Esophagus muscularis mucosa (tissue), 4 donors: ENCODE measurements at places on chromosomes 12 and 14. TPM values are rescaled to one million over a fixed set of nuclear protein-coding genes. Genes with fewer than 3 reads are reported as not detected.

NANOG gene
- total RNA-seq = not detected

HAL gene
- total RNA-seq = not detected

PLEKHG7 gene
- total RNA-seq = not detected

CLEC7A gene
- 1.7 TPM for total RNA-seq

GRCh38 chr12:128015276-128015675 lies 251.7 kb upstream of the TMEM132C start:
- DNase-seq = no peak
- H3K4me1 ChIP-seq = no peaks in the 10 kb centered on the region
- H3K4me3 ChIP-seq = no peak overlapping the region
- no peaks in the 10 kb centered on the region for H3K27me3 ChIP-seq
- no peaks in the 10 kb centered on the region for H3K36me3 ChIP-seq

GRCh38 chr14:76134231-76134630 lies 17.5 kb upstream of the GPATCH2L start:
- peaks cover 11% of the 10 kb centered on the region for H3K4me1 ChIP-seq
- DNase-seq = no peak
- no peak overlapping the region for H3K27ac ChIP-seq
- H3K27me3 ChIP-seq = peaks cover 13% of the 10 kb centered on the region

DNA sequence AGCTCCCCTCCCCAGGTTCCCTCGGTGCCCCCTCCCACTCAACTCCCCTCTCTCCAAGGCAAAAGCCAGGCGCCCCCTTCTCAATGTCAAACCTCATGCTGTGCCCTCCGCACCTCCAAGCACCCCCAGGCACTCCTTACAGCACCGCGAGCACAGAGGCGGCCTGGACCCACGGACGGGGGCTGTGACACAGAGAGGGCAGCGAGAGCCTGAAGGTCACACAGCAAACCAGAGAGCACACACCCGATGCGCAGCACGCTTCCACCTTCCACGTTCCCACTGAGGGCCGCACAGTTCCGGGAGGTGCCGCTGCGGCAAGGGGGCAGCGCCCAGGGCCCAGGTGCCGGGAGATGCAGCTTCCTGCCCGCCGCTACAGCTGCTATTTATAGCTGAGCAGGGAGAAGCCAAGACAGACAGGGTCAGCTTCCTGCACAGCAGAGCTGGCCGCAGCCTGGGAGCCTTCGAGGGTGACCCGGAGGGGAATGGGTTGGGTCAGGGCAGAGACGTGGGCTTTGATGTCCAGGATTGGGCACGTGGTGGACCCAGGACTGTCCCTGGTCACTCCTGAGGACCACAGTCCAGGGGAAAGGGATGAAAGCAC lies 12.9 kb downstream of the NCOR2 start:
- no peaks in the 10 kb centered on the region for H3K27me3 ChIP-seq
- H3K4me1 ChIP-seq = peaks cover 76% of the 10 kb centered on the region
- H3K4me3 ChIP-seq = peak overlapping the region; percentile 26
- H3K27ac ChIP-seq = peak overlapping the region; percentile 41
- no peaks in the 10 kb centered on the region for H3K36me3 ChIP-seq

DNA sequence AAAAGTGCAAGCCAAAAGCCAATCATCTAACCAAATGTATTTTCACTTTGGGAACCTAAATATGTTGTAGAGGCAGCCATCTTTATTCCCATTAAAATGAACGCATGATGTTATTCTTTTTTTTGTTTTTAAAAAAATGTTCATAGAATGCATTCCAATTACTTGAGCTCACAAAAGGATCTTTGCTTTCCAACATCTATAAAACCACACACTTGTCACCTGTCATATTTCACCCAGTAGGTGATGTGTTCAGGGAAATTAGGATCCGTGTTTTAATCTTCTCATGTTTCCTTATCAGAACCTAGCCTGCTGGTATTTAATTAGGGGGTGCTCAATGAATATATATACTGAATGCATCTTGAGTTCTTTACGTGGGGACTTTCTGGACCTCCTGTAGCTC lies 13.6 kb downstream of the TTC8 start:
- H3K4me3 ChIP-seq = no peak overlapping the region
- peaks cover 4% of the 10 kb centered on the region for H3K36me3 ChIP-seq
- H3K27me3 ChIP-seq = no peaks in the 10 kb centered on the region
- H3K4me1 ChIP-seq = peaks cover 33% of the 10 kb centered on the region
